ENCODE measurements at places on chromosomes 4 and X.

GRCh38 chrX:42952621-42953020 lies 174.7 kb upstream of the PPP1R2C start:
- DNase-seq: no peak

DNA sequence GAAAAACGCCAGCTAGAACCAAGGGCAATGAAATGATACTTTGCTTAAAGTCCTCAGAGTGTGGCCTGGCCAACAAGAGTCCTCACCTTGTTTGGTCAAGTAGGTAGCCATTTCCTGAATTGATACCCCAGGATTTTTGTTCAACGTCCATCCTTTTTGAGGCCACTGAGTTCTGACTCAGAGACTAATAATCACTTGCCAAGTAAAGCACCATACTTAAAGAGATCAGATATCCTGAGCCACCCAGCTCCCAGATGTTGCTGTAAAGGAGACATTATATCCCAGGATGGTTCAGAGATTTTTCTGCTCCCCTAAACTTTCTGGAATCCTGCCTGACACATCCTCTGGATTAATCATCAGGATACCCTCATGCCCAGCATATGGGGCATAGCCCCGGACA lies 190.9 kb downstream of the RAP1GDS1 start:
- no peak for DNase-seq

GRCh38 chrX:22686138-22686541 lies 313.6 kb upstream of the DDX53 start:
- DNase-seq: peak; percentile 56

- DNase-seq: no peak
Observed at GRCh38 chrX:120463241-120463640, 5.9 kb downstream of the LAMP2 start.

DNA sequence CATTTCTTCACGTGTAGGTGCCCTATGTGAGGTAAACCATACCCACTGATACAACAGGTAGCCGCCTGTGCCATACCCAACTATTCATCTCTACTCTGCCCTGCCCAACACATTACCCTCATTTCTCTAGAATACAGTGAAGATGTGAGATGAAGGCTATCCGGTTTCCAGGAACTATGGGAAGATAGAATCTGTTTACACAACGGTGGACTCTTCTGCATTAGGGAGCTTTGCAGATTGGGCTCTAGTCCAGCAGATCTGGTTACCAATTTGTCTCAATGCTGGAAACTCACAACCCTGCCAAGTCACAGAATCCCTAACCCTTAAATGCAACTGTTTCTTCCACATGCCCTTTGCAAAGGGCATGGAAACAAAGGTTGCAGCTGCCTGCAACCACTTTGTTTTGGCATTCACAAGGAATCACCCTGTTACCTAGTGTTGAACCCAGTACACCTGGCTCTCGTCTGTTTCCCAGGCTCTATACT lies 6.4 kb upstream of the SLAIN2 start:
- peak; percentile 15 for DNase-seq

GRCh38 chrX:118347131-118347530 lies 1.2 kb downstream of the WDR44 start:
- no peak for DNase-seq

- DNase-seq: no peak
Observed at GRCh38 chr4:888029-888428, 44.1 kb downstream of the GAK start.

GRCh38 chr4:83109480-83110222 lies 4.9 kb downstream of the PLAC8 start:
- DNase-seq: peak; percentile 41

GRCh38 chr4:153318696-153319320 lies 25.7 kb upstream of the MND1 start:
- DNase-seq: peak; percentile 58

GRCh38 chr4:106418444-106418843 lies 49.9 kb upstream of the GIMD1 start:
- no peak for DNase-seq

GRCh38 chr4:154611833-154612232 lies 623 bp downstream of the FGG start:
- no peak for DNase-seq

- no peak for DNase-seq
Observed at GRCh38 chr4:98585596-98585995, 72.8 kb downstream of the TSPAN5 start.

- no peak for DNase-seq
Observed at GRCh38 chrX:24647257-24648058, at the start of gene PCYT1B. Gene PCYT1B, minus strand, starts transcription at chrX:24647347. Its CDS starts 242 bp downstream, at chrX:24647105.

DNA sequence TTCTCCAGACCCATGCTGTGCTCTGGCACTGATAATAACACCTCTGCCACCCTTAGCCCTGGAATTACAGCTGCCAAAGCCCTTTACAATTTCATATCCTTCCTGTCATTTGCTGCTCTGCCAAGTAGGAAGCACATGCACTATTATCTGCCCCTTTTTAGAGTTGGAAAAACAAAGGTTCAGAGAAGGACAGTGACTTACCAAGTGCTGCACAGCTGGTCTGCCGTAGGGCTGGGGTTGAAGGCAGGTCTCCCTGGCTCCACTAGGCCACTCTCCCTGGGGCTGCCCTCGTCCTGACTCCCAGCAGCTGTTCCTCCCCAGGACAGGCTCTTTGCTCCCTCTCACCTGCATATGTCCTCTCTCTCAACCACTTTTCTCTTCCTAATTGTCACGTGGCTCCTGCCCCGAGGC lies 73.4 kb downstream of the ANAPC4 start:
- no peak for DNase-seq

DNA sequence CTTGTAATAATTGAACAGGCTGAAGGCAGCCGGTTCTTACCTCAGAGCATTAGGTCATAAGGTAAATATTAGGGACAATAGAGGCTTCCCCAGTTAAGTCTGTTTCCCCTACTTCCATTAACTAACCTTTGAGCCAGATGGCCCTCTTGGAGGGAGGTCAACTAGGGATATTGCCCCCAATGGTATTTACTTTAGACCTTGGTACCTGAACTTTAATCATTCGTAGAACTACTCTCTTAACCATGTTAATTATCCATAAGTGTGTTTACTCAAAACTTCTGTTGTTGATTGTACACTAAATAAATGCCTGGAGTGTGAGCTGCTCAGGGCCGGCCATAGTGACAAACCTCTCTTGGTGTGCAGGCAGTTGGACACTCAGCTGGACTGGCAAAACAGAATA lies 1843.5 kb upstream of the AGA start:
- no peak for DNase-seq

GRCh38 chr4:54566608-54567007 lies 91.1 kb upstream of the KIT start:
- no peak for DNase-seq

GRCh38 chr4:186074189-186074588 lies 5.2 kb downstream of the TLR3 start:
- no peak for DNase-seq

- no peak for DNase-seq
Observed at GRCh38 chrX:2954541-2954940, 25.4 kb upstream of the ARSD start.

- DNase-seq: no peak
Observed at GRCh38 chrX:16848541-16848940, 21.6 kb downstream of the RBBP7 start.

- DNase-seq: no peak
Observed at GRCh38 chr4:76571274-76571673, 136.2 kb downstream of the SHROOM3 start.

GRCh38 chr4:123120473-123120872 lies 198.1 kb upstream of the NUDT6 start:
- DNase-seq: no peak

DNA sequence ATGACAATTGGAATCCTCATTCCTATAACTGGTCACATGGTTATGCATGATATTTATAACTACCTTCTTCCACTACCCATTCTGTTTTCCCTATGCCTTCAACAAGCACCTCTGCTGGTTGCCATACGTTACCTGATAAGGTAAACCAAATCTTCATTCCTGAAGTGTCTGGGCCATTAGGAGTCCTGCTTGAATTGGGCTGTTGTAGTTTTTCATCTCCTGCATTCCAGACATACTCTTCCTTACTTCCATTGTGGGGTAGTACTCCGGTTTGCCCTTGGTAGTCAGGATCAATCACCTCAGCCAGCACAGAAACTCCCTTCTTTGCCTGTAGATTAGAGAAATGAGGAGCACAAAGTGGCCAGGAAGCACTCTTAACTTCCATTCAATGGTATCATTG lies 109.1 kb upstream of the LANCL3 start:
- no peak for DNase-seq

GRCh38 chr4:127781300-127782024 lies 660 bp upstream of the HSPA4L start:
- no peak for DNase-seq

GRCh38 chr4:111997785-111998184 lies 147.5 kb upstream of the FAM241A start:
- DNase-seq: no peak

- DNase-seq: no peak
Observed at GRCh38 chr4:36233567-36234266, 10.6 kb downstream of the ARAP2 start.

- DNase-seq: no peak
Observed at GRCh38 chr4:39596971-39597370, 41.7 kb downstream of the SMIM14 start.
